ENCODE measurements at places on chromosomes 7 and 10. TPM values are rescaled to one million over a fixed set of nuclear protein-coding genes. Genes with fewer than 3 reads are reported as not detected.

DNA sequence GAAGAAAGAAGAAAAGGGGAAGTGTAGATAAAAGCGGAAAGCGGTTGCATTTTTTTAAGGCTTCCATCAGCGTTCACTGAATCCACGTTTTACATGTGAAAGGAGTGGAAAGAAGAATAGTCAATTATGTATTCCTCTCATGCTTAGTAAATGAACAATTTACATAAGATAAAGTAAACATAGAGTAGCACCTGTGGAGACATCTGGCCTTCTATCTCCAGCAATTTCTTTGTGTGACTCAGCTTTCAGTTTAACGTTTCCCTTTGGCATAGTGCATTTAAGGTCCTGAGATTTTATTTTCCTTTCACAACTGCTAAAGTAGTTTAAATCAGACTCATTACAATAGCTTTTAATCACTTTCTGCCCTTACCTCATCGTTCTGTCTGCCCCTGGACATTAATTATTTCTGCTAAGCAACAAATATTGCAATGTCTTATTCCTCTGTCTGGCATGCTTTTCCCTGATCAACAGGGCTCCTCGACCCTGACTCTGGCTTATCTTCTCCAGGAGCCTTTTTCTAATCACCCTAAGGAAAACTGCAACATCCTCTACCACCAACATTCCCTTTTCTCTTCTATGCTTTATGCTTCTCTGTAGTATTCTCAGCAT, 383.5 kb upstream of the VWC2 start:
- DNase-seq = no peak

DNA sequence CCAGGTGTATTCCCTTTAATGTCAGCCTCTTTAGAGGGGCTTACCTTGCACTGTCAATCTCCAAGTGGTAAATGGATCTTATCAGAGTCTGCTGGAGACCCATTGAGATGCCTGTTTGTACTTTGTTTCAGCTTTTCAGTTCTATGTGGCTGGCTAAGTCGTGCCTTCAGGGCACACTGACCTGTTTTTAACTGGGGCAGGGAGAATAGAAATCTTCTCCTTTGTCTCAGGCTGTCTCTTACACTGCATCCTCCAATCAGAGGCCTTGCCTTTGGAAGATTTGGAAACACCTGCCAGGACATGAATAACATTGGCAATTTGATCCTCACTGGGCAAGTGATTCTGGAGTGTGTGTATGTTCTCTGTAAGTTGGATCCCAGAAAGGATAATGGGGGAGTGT, 65.0 kb downstream of the POU6F2 start:
- no peak for DNase-seq

DNA sequence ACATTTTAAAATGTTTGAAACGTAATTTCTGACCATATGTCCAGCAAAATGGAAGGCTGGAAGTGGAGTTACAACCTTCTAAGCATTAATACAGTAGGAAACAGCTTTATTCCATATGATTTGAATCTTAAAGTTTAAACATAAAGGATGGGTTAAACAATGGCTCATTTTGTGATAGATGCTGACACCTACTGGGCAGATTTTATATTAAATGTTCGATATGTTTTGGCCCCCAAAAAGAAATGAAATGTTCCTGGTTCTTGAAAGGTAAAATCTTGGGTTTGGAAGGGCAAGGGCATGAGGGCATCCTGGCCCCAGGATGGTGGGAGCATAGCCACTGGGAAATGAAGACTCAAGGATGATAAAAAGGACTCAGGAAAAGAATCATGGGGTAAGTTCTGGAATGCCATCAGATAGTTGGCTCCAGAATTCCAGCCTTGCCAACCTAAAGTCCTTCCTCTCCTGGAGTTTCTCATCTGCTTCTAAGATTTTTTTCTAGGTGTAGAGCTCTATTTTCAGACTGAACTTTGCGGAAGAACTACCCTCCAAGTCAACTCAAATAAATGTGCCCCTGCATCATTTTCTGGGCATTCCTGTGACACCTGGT, 34.6 kb upstream of the SLC35G1 start:
- no peak for DNase-seq

- DNase-seq = no peak
These were observed 19.9 kb downstream of the STMP1 start for GRCh38 chr7:135682191-135682590.

DNA sequence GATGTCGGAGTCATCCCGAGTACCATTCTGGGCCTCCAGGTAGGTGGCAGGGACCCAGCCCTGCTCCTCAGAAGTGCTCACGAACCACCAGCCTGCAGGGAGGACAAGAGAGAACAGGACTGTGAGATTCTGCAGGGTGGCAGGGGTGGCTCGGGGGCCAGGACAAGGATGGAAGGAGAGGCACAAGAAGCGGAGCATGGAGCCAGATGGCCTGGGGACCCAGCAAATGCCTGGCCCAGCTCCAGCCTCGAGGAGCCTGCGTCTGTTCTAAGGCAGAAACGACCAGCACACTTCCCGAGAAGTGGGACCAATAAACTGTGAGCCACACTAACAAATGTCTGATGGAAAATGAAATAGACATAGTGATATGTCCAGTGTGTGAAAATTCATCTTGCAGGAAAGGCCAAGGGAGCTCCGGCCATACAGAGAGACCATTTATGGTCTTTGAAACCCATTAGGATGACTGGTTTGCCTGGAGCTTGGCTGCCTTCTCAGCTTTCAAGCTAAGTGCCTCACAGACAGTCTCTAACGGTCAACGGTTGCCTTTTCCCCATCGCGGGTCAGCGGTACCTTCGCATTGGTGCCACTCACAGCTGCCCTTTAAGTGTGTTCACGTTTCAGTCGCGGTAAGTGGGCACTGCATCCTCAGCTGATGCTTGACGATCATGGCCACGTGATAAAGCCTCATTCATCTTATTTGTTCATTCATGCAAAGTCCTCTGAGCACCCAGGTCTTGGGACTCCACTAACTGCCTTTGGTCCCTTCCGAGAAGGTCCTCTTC, 133.8 kb downstream of the NEURL1 start:
- no peak for DNase-seq

GRCh38 chr7:158409816-158410330, 177.8 kb downstream of the PTPRN2 start:
- no peak for DNase-seq

DNA sequence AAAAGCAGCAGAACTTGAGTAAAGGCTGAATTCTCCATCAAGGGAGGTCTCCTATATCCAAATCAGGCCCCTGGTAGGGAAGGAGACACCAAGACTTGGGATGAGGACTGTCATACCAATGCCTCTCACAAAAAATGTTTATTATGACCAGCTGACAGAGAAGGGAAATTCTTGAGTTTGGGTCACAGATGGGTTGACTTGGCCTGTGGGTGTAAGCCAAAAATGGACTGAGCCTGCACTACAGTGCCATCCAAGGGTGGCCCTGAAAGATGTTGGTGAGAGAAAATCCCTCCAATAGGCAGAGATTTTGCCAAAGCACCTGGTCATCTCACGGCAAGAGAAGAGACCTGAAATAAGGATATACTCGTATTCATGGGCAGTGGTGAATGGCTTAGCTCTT, 27.0 kb upstream of the PPIF start:
- DNase-seq = no peak

DNA sequence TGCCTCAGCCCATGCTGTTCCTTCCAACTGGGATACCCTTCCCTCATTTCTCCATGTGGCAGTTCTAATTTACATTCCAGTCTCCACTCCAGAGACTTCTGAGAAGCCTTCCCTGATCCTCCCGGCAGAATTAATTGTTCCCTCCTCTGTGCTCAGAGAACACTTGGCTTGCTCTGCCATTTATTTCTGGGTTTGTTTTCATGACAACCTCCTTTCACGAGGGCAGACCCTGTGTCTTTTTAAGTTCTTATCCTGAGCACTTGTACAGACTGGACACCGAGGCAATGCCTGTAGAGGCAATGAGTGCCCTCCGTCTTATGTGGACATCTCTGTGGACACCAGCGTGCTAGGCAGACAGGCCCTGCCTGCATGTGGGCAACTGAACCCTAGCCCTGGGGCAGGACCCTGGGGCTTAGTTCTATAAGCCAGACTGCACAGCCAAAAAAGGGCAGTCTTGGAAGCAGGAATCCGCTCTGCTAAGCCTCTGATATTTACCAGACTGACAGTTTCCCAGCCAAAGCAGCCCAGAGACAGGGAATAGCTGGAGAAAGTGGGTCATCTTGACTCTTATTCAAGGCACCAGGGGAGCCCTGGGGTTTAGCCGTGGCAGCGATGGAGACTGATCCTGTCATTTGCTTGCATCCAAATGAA, 474.0 kb downstream of the RPS24 start:
- DNase-seq = no peak

DNA sequence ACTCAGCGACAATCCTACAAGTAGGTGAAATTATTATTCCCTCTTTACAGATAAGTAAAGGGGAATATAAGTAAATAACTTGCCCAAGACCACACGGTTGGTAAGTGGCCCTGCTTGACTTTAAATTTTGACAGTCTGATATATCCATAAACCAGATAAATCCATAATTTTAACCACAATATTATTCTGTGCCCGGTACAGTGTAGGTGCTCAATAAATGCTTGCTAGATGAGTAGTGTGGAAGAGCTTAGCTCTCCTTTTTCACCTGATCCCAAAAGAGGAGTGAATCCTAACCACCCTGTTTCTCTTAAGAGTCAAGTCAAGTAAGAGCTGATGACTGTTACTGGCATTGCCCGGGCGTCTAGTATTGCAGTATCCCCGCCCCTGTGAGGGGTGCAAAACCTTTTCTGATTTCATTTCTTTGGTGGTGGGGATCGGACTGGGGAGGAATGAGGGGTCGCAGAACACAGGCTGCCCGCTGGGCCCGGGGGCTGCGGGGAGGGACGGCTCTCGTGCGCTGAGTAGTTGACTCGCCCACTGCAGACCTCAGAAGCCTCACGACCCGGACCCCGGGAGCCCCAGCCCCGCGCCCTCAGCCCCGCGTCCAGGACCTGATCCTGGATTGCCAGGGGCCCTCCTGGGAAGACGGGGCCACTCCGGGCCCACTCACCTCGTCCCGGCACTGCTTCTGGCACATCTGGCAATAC, 490 bp downstream of the KIN start:
- DNase-seq = no peak

DNA sequence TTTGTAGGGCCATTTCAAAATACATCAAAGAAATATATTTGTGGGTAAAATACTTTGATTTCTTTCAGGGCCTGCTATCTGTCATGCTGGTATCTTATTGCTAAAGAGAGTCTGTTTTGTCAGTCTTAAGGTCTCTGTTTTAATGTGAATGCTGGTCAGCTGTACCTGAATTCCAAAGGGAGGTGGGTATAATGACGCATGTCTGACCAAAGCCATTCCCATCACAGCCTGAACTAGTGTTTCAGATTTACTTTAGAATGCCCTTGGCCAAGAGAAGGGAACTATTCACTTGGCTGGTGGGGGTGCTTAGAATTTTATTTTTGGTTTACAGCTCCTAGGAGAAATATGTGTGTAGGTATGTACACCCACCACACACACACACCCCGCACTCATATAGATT, 30.6 kb upstream of the MYL10 start:
- DNase-seq = no peak

GRCh38 chr10:48594371-48594770, 10.5 kb downstream of the ARHGAP22 start:
- no peak for DNase-seq

The NAT16 gene
- total RNA-seq = not detected

The DEPP1 gene
- 161 TPM for total RNA-seq

The NEUROD6 gene
- not detected for total RNA-seq

The ANXA8L1 gene
- 10.5 TPM for total RNA-seq

All from upper lobe of left lung (tissue), 6 donors.